ENCODE measurements at places on chromosomes 4 and X. TPM values are rescaled to one million over a fixed set of nuclear protein-coding genes. Genes with fewer than 3 reads are reported as not detected.

Gene UGT2B17
- not detected for polyA plus RNA-seq

Gene DNAAF6
- not detected for polyA plus RNA-seq

Gene KLKB1
- 0.06 TPM for polyA plus RNA-seq

Gene EDA
- 0.30 TPM for polyA plus RNA-seq

Gene ZC4H2
- polyA plus RNA-seq = 14.2 TPM

Gene AMTN
- polyA plus RNA-seq = not detected

Gene FAM9A
- polyA plus RNA-seq = not detected

Gene NRK
- 0.30 TPM for polyA plus RNA-seq

DNA sequence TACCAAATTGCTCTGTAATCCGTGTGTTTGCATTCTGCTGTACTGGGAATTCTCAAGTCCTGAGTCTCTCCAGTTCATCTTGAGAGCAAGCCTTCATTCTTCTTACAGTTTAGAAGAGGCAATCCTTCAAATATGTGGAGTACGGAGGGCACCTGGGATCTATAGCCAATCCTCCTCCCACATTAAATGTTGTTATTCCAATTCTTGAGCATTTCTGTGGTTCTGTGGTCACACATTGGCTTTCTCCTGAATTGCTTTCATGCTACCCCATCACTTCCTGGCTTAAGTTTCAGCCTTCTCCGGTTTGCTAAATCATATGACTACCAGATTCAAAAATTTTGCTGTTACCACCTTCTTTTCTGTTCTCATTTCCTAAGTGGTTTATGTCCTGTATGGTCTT is 611.1 kb downstream of the PCDH19 start:
- peak; percentile 22 for DNase-seq

DNA sequence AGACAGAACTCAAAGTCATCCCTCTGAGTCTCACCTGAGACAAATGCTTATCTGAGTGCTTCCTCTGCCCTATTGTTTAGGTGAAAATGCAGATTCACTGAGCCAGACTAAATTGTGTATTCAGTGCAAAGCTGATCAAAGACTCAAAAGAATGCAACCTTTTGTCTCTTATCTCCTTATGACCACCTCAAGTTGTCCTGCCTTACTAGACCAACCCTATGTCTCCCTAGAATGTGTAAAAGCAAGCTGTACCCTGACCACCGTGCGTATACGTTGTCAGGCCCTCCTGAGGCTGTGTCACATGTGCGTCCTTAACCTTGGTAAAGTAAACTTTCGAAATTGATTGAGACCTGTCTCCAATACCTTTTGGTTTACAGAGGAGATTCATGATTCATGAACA is 63.6 kb upstream of the SH3RF1 start:
- DNase-seq = no peak

DNA sequence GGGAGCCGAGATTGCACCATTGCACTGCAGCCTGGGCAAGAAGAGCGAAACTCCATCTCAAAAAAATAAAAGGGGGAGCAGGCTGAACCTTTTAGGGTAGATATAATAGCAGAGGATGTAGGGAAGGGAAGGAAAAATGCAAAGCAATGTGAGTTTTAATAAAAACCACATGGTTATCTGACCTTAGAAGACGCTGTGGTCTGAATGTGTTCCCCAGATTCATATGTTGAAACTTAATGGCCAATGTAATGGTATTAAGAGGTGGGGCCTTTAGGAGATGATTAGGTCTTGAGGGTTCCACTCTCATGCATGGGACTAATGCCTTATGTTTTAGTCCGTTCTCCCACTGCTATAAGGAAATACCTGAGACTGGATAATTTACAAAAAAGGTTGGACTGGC is 114.1 kb upstream of the STX18 start:
- DNase-seq = no peak

DNA sequence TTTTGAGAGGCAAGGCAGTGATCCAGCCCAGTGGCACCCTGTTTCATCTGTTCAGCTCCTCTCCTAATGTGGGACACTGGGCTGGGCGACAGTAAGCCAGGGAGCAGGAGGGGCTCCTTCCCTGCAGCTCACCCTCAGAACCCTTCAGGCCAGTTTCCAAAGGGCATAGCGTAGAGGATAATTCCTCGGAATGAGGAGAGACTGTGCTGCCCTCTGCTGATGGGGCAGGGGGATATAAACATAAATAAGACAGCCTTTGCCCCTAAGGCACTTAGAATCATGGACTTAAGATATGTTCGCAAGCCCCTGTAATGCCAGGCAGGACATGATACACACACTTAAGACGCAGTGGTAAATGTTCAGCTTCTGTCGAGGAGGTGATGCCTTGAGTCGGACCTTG is 27.9 kb upstream of the ZNF185 start:
- DNase-seq = no peak

DNA sequence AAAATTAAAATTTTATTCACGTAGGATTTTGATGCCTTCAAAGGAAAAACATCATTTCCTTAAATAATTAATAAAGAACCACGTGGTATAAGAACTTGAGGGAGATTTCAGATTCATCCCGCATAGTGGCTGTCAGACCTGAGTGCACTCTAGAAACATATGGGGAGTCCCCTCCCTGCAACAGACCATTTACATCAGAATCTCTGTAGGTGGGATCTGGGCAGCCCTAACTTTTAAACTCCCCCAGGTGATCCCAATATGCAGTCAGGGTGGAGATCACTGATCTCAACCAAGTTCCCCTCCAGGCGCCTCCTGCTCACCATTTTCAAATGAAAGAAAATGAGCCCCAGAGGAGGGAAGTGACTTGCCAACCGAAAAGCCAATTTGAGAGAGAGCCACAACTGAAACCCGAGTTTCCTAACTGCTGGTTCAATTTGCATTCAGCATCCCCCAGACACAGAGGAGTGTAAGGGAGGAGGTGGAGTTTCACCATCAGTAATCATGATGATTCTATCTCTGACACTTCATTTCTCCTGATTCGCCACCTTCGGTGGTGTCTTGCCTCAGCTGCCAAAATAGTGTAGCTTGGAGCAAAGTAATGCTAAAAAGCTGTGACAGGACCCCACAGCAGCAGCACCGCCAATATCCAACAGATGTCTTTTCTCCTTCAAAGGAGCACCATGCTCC is 11.4 kb downstream of the RNF150 start:
- no peak for DNase-seq

GRCh38 chrX:3651277-3651676 is 62.2 kb downstream of the PRKX start:
- peak; percentile 54 for DNase-seq

DNA sequence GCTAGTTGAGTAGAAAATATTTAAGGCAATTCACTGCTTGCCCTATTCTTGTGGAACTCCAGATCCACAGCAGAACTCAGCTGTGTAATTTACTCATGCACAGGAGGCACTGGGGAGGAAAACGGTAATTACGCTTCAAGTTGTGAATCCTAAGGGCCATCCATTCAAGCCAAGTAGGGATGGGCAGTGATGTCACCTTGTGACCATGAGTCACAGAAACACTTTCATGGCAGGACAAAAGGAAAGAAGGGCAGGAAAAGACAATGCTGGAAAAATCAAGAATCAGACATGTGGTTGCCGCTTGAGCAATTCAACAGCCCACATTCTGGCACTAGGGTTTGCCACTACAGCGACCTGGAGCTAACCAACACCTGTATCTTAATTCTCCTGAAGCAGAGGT is 1.4 kb downstream of the PAQR3 start:
- peak; percentile 49 for DNase-seq

- no peak for DNase-seq
Observed at GRCh38 chr4:95167805-95168204, 381.0 kb downstream of the UNC5C start.

DNA sequence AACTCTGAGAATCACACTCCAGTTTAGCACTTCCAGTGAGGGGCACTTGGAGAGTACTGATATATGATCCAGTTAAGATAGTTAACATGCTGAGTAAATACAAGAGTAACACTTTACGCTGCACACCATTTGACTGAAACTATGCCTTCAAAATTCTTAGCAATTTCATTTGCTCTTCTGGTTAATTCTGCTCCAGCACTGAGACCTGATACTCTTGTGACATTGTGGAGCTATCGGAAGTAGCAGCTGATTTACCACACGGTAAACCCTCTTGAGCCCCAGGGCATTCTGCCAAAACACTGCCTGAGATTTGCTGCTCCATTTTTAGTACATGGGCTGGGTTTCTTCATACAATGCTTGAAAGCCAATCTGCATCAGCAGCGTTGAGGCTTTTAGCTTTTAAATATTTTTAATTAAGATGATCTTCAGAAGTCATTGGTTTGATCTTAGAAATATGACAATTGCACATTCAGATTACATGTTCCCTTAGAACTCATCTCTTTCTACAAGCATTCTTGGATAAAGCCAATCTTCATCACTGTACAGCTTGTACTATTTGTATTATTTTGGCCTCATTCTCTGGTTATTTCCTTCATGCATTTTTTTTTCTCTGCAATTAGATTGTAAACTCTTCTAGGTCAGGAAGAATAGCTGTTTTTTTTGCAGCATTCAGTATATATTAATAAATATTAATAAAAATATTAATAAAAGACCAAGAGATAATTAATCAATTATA is 67.8 kb upstream of the ETNPPL start:
- DNase-seq = peak; percentile 47

- no peak for DNase-seq
Observed at GRCh38 chr4:183554346-183554686, 49.5 kb downstream of the ING2 start.

- no peak for DNase-seq
Observed at GRCh38 chr4:163493643-163494359, 689 bp upstream of the TMA16 start.

- no peak for DNase-seq
Observed at GRCh38 chr4:184699941-184700340, 34.0 kb downstream of the CENPU start.

DNA sequence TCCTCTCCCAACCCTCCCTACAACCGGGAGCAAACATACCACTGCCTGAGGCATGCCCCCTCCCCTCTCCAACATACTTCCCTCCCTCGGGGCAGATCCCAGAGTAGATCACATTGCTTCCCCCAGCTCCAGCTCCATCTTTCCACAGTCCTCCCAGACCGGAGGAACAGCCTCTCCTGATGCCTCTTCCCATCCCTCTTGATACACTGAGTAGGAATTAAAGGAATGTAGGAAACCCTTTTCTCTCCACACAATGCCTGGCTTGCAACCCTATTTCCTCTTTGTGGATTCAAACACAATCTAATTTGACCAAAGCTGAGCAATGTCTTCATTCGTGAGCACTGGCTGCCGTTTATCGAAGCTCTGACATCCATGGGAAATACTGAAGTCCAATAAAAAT is 339.8 kb downstream of the BCOR start:
- DNase-seq = peak; percentile 92
